Right kidney (tissue), 9 donors: ENCODE measurements at places on chromosomes 13 and 19.
A peak's percentile ranks its signal among the peaks of the same experiment; 100 is the strongest.

GRCh38 chr13:97224544-97225300 lies 2.6 kb downstream of the MBNL2 start:
- no peak for DNase-seq

- no peak for DNase-seq
Measured at GRCh38 chr13:95503662-95504061, 48.9 kb upstream of the CLDN10 start.

DNA sequence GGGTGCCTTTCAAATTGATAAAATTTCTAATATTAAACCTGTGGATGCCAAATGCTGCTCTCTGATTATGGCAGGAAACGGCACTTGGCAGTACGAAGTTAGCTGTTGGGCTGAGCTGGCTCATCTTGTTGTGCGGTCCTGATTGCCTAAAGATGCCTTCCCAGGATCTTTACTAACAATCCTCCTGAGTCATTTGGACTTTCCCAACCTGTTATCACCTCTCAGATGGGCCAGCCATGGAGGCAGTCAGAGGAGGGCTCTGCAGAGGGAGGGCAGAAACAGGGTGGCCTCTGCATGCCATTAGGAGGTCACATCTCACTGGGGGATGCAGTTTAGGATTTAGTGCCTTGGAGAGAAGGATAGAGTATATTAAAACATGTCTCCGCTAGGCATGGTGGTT lies 27.3 kb downstream of the ALOX5AP start:
- no peak for DNase-seq

DNA sequence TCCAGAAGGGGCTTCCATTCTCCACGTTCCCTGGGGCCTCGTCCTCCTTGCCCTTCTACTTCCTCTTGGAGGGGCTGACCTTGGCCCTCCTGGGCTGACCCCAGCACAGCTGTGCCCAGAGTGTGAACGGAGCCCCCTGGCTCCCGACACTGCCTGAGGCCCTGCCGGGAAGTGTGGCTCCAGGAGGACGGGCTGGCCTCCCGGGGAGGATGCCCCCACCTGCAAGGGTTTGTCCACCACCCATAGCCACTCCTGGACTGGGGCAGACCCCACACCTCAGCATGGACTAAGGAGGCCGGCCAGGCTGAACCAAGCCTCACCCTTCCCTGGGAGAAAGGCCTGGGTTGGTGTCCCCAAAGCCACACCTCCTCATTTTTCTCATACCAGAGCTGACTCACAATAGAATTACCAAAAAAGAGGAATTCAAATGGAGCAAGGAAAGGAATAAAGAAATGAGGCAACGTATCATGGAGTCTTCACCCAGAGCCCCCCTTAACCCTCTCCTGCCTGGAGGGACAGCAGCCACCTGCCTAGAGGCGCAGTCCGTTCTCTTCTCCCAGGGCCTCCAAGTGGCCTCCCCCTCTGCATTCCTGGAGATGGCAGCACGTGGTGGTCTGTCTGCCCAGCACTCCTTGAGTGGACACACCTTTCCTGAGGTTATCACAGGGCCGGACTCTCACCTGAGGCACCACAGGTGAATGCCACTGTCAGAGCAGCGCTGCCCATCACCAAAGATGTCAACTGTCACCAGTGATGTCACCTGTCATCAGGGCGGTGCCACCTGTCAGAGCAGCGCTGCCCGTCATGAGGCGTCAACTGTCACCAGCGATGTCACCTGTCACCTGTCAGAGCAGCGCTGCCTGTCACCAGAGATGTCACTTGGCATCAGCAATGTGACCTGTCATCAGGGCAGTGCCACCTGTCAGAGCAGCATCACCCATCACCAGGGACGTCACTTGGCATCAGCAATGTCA lies 3.1 kb upstream of the C13orf46 start:
- no peak for DNase-seq

DNA sequence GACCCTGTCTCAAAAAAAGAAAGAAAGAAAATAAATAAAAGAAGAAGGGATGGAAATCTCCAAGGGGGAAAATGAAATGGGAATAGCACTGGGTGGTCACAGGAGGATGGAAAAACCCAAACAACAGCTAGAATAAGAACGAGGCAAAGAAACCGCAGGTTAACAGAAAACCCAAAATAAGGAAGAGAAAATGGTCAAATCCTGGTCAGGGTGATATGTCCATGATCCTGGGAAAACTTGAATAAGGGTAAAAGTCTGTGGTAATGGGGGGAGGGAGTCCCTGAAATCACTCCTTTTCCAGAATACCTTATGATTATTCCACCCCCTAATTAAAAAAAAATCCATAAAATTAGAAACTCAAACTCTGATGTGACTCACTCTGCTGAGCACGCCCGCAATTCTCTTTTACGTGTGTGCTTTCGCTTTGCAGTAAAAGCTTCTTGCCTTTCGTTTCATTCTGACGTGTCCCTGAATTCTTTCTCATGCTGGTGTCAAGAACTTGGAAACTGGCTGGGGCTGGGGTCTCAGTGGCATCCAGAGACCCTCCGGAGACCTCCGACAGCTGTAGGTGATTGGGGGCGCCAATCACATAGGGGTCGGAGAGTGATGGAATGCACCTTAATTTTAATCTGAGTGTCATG lies 4.3 kb upstream of the NAXD start:
- DNase-seq: no peak

DNA sequence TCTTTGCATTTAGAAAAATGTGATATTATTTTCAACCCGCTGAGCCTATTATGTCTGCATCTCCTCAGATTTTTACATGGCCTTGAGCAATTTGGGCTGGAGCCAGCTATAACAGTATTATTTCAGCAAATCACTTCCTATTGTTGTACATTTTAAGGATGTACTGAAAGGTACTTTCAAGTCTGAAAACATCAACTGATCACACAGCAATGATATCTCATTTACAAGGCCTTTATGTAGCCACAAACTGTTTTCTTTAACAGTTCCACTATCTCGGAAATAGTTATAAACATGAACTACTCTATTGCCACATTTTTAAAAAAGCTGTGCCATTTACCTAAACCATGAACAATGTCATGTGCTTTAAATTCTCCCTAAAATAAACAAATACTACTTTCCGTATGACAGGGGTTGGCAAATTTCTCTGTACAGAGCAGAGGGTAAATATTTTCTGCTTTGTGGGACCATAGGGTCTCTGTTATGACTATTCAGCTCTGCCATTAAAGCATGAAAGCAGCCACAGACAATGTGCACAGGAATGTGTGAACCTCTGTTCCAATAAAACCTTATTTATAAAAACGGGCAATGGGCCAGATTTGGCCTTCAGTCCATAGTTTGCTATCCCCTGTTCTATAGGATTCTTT lies 560.4 kb downstream of the GPC6 start:
- no peak for DNase-seq

DNA sequence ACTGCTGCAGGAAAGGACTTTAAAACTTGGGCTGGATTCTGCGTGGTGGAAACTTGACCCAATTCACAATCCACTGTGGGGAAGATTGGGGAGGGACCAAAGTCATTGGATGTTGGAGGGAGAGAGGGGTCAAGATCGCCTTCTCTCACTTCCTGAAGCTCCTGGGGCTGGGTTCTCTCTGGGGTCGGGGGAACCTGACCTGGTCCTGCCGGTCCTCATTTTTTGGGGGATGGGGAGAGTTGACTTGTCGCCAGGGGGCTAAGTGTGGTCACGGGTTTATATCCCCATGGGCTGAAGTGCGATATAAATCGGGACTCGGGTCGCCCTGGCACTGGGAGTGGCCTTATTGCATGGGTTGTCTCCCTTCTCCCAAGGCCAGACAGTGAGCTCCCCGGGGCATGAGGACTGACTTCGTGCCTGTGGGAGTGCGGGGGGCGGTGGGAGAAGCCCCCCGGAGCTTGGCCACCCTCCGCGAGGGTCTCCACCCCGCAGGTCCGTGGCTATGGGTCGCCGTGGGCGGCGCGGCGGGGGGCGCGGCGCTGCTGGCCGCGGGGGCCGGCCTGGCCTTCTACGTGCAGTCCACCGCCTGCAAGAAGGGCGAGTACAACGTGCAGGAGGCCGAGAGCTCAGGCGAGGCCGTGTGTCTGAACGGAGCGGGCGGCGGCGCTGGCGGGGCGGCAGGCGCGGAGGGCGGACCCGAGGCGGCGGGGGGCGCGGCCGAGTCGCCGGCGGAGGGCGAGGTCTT lies 6.3 kb downstream of the ICAM5 start:
- DNase-seq: peak; percentile 54

DNA sequence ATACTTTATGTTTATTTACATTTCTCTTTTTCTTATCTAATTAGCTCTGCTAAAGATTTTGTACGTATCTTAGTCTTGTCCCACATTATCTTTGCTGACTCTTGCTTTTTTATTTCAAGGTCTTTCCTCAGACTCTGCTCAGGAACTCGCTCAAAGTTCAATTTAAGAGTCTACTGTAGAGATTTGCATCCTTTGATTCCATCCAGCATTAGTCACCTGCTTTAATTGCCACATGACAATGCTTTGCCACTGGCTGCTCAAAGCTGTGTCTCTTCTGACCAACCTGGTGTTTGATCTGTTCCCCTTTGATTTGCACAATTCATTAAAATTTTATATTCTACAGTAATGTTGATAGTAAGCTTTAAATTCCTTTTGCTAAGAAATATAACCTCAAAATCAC lies 157.9 kb upstream of the FREM2 start:
- no peak for DNase-seq

DNA sequence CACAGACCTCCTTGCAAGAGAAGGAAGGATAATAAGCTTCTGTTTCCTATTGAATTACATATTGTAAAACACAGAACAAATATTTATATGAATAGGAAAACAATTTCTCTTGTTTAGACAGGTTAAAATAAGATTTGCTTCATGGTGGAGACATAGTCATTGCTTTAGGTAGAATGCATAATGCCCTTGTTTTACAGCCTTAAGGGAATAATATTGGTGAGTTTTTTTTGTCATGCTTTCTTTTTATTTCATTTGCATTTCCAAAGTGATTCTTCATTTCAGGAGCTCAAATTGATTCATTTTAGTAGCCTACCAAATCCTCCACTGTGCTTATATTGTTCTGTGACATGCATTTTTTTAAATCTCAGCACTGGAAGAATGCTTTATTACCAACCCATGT lies 690.7 kb downstream of the OLFM4 start:
- no peak for DNase-seq

GRCh38 chr13:75607447-75607846 lies 28.7 kb upstream of the LMO7 start:
- DNase-seq: no peak

- no peak for DNase-seq
Measured at GRCh38 chr13:85616275-85616674, 182.9 kb downstream of the SLITRK6 start.

- DNase-seq: no peak
Measured at GRCh38 chr19:4576016-4576933, 16.8 kb upstream of the SEMA6B start.

DNA sequence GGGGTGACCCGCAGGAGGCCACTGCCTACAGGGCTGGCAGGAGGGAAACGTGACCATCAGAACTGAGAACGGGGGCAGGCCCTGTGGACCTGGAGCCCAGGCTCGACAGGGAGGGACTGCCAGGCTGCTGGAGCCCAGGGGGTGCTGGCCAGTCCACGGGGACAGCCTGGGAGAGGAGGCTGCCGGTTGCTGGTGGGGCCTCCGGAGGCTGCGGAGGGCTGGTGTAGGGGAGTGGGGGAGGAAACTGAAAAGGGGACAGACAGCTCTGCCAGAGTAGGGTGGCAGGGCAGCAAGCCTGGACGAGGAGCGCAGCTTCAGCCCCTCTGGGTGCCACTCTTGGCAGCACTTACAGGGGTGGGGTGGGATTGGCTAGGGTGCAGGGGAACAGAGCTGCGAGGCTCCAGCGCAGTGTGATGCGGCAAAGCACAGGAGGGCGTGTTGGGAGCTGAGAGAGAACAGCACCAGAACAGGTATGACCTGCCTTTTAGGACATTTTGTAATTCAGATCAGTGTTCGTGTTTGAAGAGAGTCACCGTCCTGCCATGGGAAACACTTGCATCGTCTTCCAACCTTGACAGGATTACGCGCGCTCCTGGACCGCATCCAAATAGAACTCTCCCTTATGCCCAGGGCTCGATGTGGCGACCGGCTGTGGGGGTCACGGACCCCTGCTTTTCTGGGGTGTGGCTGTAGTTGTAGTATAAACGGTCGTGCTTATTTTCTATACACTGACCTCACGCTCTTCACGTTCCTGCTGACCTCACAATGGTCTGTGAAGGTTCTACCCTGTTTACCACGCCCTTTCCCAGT lies 19.9 kb upstream of the ARHGEF7 start:
- DNase-seq: peak; percentile 7

DNA sequence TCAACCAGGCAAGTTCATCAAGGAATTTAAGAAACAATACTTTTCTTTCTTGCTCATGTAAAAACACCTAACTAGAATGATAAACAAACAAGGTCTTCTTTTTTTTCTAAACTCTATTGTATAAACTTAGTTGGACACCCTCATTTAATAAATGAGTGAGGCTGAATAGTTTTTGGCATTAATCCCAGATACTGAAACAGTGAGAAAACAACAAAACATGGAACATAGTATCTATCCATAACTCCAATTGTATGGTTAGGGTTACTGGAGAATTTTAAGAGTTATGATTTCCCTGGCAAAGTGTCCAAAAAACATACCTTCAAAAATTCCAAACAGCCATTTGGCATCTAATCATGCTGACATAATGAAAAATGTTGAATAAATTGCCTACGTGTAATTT lies 5.8 kb upstream of the POMP start:
- no peak for DNase-seq

DNA sequence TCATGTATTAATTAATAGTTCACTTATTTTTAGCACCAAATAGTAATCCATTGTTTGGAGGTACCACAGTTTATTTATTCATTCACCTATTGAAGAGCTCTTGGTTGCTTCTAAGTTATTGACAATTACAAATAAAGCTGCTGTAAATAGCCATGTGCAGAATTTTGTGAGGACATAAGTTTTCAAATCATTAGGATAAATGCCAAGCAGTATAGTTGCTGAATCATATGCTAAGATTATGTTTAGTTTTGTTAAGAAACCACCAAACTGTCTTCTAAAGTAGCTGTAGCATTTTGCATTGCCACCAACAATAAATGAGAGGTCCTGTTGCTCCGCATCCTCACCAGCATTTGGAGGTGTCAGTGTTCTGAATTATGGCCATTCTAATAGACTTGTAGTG lies 2126.8 kb downstream of the PCDH9 start:
- DNase-seq: no peak

DNA sequence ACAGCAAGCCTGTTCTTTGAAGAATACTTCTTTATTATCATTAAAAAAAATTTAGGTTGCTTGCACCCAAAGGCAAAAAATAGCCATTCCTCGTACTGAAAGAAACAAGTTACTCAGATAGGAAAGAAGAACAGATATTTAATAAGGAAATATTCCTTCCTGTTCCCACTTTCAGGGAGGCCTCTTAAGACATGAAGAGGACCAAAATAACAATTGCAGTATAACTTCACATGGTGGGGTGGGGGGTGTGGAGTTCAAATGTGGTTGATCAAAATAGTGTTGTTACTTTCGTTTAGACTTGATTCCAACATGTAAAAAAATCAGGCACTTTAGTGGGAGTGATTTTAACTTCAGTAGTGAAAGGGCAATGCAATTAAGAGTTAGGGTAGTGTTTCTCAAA lies 3.6 kb downstream of the RGCC start:
- no peak for DNase-seq
